ENCODE measurements at places on chromosomes 2 and 18.

- DNase-seq = no peak
Measured at GRCh38 chr2:21441442-21441841, 317.7 kb downstream of the TDRD15 start.

DNA sequence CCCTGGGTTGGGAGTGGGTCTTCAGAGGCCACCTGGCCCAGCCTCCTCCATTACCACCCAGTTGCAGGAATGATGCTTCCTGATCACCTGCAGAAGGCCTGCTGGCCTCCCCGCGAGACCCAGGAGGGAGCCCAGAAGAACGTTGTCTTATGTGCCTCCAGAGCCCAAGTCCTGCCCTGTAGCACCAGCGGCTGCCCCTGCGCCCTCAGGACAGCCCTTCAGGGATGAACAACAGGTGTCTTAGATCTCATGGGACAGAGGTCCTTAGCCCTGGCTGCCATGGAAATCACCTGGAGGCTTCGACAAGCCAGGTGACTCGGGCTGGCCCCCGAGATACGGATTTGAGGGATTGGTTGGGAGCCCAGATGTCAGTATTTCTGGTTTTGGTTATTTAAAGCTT is 278.8 kb downstream of the CELF4 start:
- no peak for DNase-seq

GRCh38 chr2:68317971-68318913 is 1.5 kb downstream of the CNRIP1 start:
- DNase-seq = peak; percentile 17

- no peak for DNase-seq
Measured at GRCh38 chr2:123164216-123164615, 860.9 kb upstream of the CNTNAP5 start.

DNA sequence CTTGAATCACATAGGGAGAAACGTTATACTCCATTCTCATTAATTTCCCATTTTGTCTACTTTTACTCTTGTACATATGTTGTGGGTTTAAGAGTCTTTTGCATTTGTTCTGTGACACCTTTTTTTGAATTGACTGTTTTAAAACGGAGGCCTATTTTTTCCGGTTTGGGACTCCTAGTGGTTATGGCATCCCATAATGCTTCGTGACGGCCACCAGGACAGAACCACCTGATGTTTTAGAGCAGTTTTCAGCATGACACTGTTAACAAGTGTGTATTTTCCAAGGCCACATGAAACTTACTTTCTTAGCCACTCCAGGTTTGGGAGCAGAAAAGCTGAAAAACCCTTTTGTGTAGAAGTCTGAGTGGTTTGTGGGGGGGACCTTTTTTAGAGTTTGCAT is 8.4 kb downstream of the SOX11 start:
- DNase-seq = no peak

- DNase-seq = no peak
Measured at GRCh38 chr2:2686222-2686621, 355.1 kb upstream of the MYT1L start.

DNA sequence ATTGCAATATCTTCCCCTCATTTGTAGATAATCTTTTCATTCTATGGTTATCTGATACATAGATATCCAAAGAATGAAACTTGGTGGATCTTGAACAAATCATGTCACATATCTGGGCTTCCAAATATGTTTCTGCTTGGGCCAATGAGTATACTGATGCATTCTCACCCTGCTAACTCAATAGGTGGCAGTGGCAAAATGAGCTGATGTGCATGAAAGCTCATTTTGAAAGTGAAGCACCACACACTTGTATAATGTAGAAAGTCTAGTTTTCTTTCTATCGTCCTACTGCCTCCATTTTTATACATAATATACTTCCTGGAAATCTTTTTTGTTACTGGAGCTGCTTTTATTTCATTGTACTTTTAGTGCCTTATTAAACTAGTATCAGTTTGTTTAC is 208.2 kb downstream of the PRKCE start:
- DNase-seq = no peak

DNA sequence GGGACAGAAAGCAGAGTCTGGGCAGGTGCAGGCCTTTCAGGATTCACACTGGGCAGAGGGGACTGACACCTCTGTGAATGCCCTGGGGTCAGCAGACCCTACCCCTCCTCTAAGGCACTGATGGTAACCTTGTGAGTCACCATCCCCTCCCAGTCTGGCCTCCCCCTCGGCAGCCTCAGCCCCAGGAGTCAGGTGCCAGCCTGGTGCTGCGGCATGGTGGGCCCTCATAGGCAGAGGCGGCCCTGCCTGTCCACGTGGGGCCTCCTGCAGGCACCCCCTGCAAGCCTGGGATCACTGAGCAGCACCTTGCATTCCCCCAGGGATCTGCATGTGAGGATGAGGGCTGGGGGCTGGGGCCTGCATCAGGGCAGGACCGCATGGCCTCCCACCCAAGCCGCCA is 4.8 kb upstream of the GPR17 start:
- DNase-seq = no peak

GRCh38 chr2:236944561-236944960 is 141.1 kb upstream of the COPS8 start:
- no peak for DNase-seq

DNA sequence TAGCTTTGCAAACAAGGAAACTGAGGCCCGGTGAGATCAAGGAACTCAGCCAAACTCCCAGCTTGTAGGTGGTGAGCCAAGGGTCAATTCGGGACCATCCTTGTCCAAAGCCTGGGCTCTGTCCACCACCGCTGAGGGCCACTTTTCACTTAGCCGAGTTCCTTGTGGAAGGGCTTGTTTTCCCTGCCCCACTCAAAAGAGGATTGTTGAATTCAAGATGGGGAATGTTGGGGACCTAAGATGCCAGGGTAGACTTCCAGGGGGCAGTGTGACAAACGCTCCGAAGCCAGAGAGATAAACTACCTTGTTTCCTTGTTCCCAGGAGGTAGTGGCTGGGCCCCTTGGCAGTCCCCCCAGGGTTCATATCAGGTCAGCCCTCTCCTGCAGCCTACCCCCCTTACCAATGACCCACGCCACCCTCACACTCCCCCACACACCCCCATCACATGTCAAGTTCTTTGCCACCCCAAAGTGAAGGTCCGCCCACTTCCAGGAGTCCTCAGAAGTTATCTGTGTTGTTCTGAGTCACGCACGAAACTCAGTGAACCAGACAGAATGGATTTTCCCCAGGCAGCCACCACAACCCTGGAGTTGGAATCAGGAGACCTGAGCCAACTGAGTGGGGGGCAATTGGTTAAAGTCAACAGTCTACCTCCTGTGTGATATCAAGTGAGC is 10.3 kb upstream of the ATOH8 start:
- no peak for DNase-seq

GRCh38 chr18:35592298-35592697 is 10.8 kb downstream of the GALNT1 start:
- DNase-seq = no peak

- no peak for DNase-seq
Measured at GRCh38 chr2:190181123-190181669, 118.7 kb upstream of the MSTN start.

- no peak for DNase-seq
Measured at GRCh38 chr2:151918308-151918707, 90.1 kb upstream of the ARL5A start.

DNA sequence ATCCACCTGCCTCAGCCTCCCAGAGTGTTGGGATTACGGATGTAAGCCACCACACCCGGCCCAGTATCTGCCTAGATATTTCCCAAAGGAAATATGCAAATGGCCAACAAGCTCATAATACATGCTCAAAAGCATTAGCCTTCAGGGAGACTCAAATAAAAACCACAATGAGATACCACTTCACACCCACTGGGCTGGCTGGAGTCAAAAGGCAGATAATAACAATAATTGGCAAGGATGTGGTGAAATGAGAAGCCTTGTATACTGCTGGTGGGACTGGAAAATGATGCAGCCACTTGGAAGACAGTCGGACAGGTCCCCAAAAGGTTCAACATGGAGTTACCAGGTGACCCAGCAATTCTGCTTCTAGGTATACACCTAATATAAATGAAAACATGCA is 20.5 kb upstream of the ZNF516 start:
- no peak for DNase-seq

DNA sequence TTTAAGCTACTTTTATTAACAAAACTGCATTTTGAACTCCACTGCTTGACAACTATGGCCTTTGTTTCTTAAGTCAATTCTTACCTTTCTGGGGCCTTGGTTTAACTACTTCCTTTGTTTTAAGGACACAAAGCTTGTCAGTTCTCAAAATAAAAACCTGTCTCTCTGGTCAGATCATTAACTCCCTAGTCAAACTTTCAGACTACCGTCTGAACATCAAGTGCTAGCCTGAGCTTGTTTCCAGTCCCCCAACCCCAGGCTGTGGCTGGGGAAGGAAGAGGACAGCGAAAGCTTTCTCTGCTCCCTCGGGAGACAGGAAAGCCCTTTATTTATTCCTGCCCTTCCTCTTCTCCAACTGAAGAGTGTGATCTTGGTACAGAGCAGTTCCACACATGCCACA is 1.7 kb downstream of the SH3YL1 start:
- DNase-seq = no peak

DNA sequence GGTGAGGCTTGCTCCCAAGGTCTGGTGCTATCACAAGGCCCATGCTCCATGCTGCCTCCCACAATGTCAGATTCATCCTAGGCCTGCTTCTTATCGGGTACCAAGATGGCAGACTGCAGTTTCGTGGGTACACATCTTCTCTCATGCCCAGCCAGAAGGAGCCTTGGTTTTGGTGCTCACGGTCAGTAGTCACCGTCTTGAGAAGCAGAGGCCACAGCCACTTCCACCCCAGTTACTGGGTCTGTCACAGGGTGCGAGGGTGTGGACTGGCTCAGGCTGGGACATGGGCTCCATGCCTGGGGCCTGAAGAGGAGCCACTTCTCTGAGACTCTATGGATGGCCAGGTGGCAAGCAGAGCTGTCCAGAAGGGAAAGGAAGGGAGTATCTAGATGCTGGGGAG is 178.8 kb upstream of the HS6ST1 start:
- DNase-seq = no peak

DNA sequence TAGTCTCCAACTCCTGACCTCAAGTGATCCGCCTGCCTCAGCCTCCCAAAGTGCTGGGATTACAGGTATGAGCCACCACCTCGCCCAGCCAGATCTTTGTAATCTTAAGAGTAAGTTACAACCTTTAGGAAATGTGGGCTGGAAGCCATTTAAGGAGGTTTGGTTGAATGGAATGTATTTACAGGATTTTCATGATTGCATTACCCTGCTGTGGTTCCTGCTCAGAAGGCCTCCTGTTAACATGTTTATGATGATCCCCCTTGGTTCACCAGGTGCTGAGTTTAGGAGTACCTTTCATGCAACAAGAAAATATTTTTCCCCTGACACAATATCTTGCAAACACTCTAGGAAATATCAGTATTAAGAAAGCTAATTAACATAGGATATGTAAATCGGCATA is 187.4 kb upstream of the SH3BP4 start:
- no peak for DNase-seq

- no peak for DNase-seq
Measured at GRCh38 chr2:71609029-71609428, 155.7 kb downstream of the DYSF start.
